ENCODE measurements at places on chromosomes 3 and 15.

GRCh38 chr3:10445561-10446175 lies 59.7 kb downstream of the ATP2B2 start:
- no peak for DNase-seq

- DNase-seq = no peak
These were observed 1188.8 kb upstream of the CADM2 start for GRCh38 chr3:83769791-83770663.

DNA sequence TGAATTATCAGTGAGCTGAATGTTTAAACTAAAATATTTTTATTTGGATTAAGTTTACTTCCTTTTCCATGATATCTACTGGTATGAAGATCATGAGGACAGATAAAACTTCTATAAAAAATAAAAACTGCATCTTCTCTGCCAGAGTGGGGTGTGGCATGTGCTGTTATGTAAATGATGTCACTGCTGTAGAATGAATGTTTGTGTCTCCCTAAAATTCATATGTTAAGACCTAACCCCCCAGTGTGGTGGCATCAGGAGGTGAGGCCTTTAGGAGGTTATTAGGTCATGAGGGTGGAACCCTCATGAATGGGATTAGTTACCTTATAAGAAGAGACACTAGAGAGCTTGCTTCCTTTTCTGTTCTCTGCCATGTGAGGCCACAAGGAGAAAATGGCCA lies 178.7 kb upstream of the DPH6 start:
- DNase-seq = no peak

DNA sequence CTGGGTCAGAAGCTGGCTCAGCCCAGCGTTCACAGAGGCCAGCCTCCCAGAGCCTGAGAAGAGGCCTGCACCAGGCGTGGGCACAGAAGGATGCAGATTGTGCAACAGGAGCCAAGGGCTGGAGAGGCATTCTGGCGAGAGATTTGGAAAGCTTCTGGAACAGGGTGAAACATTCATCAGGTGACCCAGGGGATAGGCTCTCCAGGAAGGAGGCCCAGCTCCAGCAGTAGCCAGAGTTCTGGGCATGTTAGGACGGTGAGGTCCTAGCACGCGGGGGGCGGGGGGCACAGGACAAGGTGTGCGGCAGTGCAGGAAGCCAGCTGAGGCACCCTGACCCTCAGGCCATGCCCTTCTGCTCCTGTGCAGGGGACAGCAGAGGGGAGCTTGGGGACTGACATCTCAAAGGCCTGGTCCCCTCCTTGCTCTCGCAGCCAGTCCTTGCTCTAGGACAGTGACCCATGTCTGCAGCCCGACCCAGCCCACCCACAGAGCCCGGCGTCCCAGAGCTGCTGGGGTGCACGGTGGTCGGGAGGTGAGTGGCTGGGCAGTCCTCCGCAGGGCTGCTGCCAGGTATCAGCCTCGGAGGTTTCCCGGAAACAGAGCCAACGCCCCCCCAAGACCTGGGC lies 111.7 kb upstream of the KLF13 start:
- no peak for DNase-seq

- peak; percentile 12 for DNase-seq
These were observed 107.0 kb downstream of the ETFA start for GRCh38 chr15:76204109-76204845.

GRCh38 chr15:25175789-25176615 lies 221.2 kb downstream of the SNRPN start:
- DNase-seq = peak; percentile 3

GRCh38 chr15:72110355-72110754 lies 7.6 kb downstream of the MYO9A start:
- DNase-seq = no peak

DNA sequence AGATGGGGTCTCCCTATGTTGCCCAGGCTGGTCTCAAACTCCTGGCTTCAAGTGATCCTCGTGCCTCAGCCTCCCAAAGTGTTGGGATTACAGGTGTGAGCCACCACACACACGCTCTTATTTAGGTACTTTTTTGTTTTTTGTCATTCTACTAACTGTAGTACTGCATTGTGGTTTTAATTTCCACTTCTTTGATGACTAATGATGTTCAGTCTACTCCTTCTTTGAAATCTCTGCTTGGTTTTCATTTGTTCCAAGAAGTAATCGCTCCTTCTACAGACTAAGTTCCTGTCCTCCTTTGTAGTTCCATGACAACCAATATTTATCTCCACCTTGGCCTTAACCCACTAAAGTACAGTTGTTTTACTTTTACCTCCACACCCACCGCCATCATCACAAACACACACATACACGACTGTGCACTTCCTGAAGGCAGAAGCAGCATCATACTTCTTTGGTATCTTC lies 529 bp upstream of the DLEC1 start:
- DNase-seq = no peak

GRCh38 chr3:59605318-59605717 lies 555.5 kb upstream of the CFAP20DC start:
- DNase-seq = no peak

- no peak for DNase-seq
These were observed 325.1 kb downstream of the SUCLG2 start for GRCh38 chr3:67329358-67329757.

DNA sequence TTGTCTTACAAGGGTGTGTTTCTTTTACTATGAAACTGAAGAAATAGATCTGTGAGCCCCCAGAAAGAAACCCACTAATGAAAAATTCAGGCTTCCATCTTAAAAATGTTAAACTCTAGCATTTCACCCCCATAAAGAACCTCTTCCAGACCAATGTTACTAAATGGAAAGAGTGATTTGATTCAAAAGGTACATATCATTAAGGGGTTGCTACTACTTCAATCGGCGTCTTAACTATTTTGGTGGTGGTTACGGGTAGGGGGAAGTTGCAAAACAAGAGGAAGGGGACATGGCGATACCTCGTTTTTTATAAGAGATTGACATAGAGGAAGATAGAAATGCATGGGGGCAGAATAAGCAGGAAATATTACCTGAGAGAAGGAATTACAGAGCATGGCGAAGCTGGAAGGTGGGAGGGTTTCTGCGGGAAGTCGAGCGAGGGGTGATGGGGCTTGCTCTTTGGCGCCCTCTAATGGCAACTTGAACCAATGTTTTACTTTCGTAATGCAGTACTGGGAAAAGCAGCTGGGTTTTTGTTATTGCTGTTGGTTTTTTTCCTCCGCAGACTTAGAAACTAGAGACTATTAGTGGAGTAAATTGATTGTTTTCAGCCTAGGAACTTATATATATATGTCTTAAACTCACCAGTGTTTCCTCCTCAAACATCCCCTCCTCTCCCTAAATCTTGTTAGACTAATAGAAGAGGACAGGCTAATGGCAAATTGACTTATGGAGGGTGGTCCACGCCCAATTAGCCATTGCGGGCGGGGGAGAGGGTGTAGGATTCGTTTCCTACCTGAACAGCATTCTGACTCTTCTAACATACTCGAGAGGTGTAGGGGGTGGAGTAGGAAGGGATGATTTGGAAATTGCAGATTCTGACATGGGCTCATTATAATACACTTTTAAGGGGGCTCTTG lies 11.3 kb upstream of the SOX2 start:
- peak; percentile 79 for DNase-seq

GRCh38 chr3:190456770-190457169 lies 7.1 kb upstream of the TMEM207 start:
- DNase-seq = no peak

DNA sequence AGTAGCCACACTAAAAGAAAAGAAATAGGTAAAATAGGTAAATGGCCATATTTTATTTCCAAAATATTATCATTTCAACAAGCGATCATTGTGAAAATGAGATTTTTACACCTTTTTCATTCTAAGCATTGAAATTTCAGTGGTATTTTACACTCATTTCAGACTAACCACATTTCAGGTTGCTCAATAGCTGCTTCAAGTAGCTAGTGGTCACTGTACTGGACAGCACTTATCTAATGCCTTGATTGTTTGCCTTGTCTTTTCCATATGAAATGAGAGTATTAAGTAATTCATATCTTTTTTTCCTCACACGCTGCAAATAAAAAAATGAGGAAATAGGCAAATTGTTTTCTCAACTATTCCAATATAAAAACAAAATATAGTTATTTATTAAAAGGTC lies 332.8 kb downstream of the NLGN1 start:
- no peak for DNase-seq

DNA sequence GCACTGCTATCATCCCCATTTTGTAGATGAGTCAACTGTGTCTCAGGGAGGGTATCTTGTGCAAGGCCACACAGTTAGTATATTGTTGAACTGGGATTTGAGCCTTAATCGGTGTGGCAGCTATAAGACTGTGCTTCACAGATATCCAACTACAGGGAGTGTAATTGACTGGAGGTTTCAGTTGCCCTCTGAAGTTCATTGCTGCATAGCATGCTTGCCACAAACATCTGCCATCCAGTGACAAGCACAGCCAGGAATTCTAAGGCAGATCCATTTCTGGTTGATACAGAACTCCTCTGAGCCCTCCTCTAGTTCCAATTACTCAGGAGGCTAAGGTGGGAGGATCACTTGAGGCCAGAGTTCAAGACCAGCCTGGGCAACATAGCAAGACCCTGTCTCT lies 16.4 kb downstream of the FSD2 start:
- DNase-seq = no peak

- DNase-seq = peak; percentile 12
These were observed 130.5 kb downstream of the KLF13 start for GRCh38 chr15:31457161-31457560.

- DNase-seq = no peak
These were observed 34.4 kb downstream of the PRR20G start for GRCh38 chr3:127253491-127253890.

DNA sequence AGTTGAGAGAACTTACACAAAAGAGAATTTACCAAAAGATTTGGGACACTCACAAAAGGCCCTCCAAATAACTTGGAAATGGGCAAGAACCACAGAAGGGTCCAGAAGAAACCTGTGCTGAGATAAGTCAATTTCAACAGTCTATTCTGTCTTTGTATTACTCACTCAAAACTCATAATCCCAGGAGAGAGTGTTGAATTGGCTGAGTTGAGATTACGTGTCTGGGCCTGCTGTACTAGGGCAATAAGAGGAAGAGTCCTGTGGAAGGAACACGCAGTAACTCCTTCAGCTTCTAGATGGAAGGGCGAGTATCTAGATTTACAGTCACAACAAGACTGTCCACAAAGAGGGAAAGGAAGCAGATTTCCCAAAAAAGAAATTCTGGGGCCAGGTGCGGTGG lies 42.5 kb upstream of the DYNC1LI1 start:
- no peak for DNase-seq

GRCh38 chr3:52005571-52005986 lies 9.9 kb upstream of the RPL29 start:
- peak; percentile 83 for DNase-seq

GRCh38 chr3:105950881-105951600 lies 82.2 kb upstream of the CBLB start:
- peak; percentile 40 for DNase-seq

GRCh38 chr3:3082234-3082924 lies 27.8 kb downstream of the IL5RA start:
- no peak for DNase-seq

DNA sequence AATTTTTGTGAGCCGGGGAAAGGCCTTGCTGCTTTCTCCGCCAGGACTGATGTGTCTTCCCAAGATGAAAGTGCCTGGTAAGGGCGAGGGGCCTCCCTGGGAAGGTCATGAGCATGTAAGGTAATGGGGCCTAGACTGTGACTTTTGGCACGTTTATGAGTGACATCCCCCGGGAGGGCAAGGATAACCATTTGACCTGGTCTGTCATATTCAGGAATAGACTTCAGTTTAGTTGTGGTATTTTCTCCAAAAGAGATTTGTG lies 631 bp upstream of the CNBP start:
- DNase-seq = no peak

DNA sequence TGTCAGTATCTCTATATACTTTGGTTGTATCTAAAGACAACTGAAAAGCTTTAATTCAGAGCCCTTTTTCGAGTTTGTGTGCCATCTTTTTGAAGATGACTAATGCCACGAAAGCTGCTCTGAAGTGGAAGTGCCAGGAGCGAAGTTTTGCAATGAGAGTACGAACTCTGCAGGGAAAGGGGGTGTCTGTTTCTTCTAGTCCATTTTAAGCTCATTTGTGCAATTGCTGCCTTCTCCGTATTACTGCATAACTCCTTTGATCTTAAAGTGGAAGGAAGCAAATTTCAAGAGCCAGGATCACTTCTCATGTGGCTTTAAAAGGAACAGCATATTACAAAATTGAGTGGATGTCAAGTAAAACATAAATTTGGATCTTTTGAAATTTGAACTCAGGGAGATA lies 245.3 kb downstream of the FEZF2 start:
- no peak for DNase-seq

GRCh38 chr15:75171408-75171807 lies 30.3 kb upstream of the C15orf39 start:
- no peak for DNase-seq

DNA sequence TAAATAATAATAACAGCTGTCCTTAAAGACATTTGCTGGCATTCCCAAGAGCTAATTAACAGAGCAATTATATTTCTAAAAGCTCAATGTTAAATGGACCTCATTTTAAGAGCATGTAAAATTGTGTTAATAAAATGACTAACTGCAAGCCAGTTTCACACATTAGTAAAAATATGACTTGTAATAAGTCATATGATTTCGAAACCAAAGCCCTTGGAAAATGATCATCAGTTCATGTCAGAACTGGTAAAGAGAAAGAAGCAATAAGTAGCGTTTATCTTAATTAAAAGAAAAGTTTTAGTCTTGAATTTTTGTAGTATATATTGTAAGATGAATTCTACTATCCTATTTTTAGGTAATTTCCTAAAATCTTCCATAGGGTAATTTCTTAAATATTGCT lies 310.7 kb downstream of the CNTN3 start:
- no peak for DNase-seq

DNA sequence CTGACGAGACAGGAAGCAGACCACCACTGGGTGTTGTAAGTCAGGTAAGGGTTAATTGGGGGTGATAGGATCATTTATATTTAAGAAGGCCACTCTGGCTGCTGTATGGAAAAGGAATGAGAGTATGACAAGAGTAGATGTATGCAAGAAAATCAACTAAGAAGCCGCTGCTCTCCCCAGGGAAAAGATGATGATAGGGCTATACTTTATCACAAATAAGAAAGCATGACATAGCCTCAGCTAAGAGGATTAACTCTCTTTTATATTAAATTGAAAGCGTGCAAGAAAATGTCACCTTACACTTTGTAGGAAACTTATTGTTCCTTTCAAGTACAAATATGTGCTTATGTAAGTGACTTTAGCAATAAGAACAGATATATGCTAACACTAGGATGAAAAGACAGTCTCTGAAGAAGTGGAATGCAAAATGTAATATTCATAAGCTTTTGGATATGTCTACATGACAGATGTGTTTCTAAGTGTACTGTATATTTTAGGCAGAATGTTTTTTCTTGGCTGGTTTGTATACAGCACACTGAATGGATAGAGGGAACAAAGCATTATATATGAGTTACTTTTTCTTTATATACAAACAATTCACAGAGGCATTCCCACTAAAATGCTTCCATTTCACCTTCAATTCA lies 8.7 kb upstream of the NDUFB4 start:
- no peak for DNase-seq

Data from right hindlimb (tissue), 1 donor.